ENCODE measurements at places on chromosomes 16 and 17. TPM values are rescaled to one million over a fixed set of nuclear protein-coding genes. Genes with fewer than 3 reads are reported as not detected.

DNA sequence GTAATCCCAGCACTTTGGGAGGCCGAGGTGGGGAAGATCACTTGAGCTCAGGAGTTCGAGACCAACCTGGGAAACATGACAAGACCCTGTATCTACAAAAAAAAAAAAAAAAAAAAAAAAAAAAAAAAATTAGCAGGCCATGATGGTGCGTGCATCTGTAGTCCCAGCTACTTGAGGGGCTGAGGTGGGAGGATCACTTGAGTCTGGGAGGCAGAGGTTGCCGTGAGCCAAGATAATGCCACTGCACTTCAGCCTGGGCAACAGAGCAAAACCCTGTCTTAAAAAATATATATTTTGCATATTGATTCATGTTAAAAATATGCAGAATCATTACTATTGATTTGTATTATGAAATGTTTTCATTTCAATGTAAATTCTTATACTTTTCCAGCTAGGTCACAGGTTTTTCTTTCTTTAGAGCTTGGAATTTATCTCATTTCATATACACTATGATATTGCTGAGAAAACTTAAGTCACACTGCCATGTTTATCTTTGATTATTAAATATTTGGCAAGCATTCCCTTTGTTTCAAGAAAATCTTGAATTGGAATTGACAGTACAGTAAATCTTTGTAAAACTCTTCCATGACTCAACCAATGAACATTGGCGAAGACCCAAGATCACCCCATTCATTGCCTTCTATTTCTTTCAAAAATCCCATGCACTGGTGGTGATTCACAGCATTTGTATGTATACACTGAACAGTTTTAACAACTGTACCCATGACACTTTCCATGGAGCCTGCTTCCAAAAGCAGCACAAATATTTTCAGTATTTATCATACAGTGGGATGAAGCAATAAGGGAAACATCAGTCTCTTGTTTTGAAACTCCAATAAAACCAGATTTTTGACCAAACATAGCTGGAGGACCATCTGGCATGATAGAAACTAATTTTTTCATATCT is 83.5 kb upstream of the TNRC6A start:
- no peak for DNase-seq

CHAD gene
- total RNA-seq, result 0.27 TPM

GRCh38 chr17:64092952-64093451 is 36.9 kb downstream of the ERN1 start:
- no peak for DNase-seq

DNA sequence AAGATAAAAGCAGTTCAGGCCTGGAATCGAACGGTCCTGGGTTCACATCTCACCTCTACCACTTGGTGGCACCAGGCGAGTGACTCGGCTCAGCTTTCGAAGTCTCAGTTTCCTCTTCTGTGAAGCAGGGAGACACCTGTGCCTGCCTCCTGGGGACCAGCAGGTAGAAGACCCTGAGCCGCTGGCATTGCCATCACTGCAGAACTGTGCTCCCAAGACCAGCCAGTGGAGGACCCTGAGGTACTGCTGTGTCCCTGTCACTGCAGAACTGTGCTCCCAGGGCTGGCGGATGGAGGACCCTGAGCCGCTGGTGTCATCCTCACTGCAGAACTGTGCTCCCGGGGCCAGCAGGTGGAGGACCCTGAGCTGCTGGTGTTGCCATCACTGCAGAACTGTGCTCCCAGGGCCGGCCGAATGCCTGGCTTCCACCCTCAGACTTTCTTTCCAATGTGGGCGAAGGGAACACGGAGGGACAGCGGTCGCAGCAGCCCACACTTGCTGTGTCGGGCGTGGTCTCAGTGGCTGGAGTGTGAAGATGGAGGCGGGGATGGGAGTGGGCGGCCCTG is 8.7 kb upstream of the SLC7A5 start:
- DNase-seq, result no peak

GRCh38 chr17:31449111-31449510 is 57.6 kb downstream of the RAB11FIP4 start:
- no peak for DNase-seq

IRX3 gene
- total RNA-seq, result 42.4 TPM

- peak; percentile 43 for DNase-seq
These were observed 67.2 kb downstream of the PARN start for GRCh38 chr16:14562691-14563491.

- DNase-seq, result no peak
These were observed 2.4 kb downstream of the PHF23 start for GRCh38 chr17:7236808-7237207.

RCVRN gene
- total RNA-seq, result not detected

CIBAR2 gene
- total RNA-seq, result not detected

PDE6G gene
- not detected for total RNA-seq

FAM83G gene
- total RNA-seq, result 1.9 TPM

CCDC182 gene
- total RNA-seq, result not detected

DNA sequence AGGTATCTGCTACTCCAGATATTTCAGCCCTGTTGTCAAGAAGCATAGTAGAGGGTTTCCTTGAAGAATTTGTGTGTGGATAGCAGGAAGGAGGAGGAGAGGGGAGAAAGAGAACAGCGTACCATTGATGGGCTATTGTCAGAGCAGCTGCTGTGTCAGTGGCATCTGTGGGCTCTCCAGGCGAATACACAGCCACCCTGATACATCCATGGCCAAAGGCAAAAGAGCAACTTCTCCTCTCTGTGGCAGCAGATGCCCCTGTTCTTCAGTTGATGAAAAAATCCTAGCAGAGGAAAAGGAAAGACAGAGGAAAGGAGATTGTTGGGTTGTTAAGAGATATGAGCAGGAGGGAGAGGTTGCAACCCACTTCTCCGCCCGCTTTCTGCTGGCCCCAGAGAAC is 12.2 kb upstream of the KCNJ2 start:
- no peak for DNase-seq

MYH8 gene
- total RNA-seq, result not detected

DNA sequence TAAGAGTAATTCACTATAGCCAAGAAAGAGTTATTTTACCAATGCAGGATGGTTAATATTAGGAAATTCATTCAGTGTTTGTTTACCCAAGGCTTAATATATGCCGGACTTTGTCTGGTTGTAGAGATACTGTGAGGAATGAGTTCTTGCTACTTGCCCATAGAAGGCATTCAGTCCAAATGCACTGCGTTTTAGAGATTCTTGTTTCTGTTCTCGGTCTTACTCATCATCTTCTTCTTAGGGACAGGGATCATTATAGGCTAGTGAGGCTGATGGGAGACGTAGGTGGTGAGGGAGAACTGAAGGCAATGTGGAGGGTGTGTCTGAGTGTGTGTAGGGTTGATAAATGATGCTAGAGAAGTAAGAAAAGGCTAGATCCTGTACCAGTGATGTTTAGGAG is 90.7 kb downstream of the OR1D5 start:
- no peak for DNase-seq

FBXW10 gene
- total RNA-seq, result 0.24 TPM

PITPNM3 gene
- total RNA-seq, result 0.27 TPM
